ENCODE measurements at places on chromosomes 6 and 20.

DNA sequence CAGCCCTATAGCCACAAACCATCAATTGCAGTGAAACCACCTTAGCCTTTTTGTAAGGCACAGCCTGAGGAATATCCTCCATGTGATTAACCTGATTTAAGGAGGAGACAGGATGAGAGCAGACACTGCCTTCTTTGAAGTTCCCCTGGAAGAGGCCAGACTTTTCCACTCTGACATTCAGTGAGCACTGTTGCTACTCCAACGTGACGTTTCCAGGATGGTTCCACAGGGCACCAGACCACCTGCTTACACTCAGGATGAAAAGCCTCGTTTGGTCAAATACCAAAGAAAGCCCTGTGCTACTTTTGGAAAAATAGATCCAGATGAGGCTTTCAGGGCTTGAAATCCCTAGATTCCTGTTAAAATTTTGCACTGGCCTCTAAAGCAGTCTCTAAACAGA is 1102.1 kb upstream of the FLRT3 start:
- no peak for DNase-seq

DNA sequence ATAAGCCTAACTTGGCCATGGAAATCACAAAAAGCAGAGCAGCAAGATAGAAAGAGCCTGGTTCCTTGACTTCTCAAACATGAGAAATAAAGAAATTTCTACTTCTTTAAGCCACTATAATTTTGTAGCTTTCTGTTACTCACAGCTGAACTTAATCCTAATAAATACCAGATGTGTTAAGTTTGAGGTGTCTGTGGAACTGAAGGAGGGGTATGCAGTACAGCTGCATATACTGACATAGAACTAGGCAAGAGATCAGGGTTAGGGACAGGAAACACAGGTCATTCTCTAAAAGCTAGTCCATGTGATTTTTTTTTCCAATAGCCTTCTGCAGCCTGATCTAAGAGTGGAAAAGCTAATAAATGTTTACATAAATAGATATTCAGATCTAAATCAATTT is 123.9 kb downstream of the COL12A1 start:
- DNase-seq = no peak

GRCh38 chr6:4806337-4806725 is 30.1 kb downstream of the CDYL start:
- DNase-seq = no peak

- no peak for DNase-seq
Observed at GRCh38 chr6:150711061-150711460, 111.4 kb downstream of the PLEKHG1 start.

DNA sequence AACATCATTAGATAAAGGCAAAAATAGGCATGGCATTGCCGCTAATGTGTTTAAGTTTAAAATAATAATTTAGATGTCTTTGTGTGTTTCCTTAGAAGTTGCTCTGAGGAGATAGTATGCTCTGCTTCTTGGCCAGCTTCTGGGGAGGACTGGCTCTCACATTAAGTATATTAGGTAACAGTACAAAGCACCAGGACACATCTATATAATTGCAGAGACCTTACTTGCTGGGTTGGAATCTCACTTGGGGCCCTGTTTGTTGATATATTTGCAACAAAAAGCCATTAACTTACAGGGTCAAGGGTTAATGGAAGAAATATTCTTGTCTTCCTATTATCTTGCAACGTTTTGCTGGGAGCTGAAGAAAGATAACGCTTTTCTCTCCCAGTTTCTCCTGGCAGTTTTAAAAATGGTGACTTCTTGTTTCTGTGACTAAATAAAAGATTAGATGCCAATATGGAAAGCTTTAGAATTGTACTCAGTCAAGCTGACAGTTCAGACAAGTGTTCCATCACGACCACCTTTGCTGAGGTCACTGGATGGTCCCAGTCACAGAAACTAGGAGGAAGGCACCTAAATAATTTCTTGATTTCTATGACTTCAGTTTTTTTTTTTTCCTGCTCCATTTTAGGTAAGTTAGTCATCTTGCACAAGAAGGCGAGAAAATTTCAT is 462.3 kb upstream of the FLRT3 start:
- no peak for DNase-seq

DNA sequence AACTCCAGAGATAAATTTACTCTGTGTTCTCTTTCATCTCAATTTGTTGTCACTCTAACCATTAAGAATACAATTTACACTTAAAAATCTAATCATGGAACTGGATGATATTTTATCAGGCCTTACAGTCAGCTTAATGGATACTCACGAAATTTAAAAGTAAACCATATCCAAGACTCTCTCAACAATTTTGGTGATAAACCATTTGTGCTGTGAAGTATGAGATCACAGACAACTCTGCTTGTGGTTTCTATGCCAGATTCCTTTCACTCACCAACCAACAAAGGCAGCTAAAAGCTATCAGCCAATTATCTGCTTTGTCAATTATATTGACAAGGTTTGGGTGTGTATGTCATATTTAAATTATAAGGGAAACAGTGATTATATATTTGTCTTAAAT is 155.8 kb downstream of the TRDN start:
- DNase-seq = no peak

DNA sequence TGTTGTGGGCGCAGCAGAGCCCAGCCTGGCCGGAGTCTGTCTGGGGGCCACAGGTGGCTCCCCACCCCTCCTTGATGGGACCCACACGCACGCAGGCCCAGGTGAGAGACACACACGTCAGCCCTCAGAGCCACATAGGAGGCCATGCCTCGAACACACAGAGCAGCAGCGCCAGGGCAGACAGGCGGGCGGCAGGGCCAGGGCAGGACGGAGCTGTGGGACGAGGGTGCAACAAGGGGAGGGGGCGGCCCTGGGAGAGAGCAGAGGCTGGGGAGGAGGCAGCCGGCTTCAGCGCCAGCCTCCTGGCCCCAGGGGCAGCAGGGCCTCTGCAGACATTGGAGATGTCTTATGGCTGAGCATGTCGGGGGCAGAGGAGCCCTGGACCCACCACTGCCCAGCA is 42.5 kb downstream of the KCNQ2 start:
- no peak for DNase-seq

- DNase-seq = no peak
Observed at GRCh38 chr6:166739976-166740318, 112.9 kb upstream of the RPS6KA2 start.

DNA sequence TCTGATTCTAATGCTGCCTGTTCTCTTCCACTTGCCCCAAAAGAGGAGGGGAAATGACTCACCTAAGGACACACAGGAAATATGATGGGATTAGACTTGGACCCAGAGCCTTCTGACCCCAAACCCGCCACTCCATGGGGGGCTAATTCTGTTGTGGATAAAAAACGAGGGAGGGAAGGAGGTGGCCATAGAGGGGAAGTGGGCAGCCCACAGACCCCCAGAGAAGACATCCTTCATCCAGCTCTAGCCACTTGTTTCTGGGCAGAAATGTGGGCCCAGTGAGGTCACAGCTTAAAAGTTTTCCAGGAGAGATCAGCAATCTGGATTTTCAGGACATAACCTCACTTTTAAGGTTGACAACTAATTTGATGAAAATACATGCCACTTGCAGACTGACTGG is 202.1 kb downstream of the ANKRD60 start:
- no peak for DNase-seq

DNA sequence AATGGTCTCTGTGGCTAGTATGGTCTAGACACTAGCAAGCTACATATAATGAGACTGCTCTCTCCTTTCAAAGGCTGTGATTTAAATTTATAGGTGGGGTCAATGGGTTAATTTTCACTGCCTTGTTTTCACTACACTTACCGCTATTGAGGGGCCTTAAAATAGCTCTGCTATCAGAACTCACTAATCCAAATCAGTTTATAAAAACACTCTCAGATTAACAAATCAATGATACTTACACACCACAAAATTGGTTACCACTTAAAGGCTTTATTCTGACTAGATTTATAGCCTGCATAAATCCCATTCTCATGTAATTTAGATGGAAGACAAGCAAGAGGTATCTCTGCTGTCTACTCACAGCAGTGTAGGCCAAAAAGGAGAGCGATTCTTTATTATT is 313.0 kb upstream of the AGPAT4 start:
- DNase-seq = no peak

DNA sequence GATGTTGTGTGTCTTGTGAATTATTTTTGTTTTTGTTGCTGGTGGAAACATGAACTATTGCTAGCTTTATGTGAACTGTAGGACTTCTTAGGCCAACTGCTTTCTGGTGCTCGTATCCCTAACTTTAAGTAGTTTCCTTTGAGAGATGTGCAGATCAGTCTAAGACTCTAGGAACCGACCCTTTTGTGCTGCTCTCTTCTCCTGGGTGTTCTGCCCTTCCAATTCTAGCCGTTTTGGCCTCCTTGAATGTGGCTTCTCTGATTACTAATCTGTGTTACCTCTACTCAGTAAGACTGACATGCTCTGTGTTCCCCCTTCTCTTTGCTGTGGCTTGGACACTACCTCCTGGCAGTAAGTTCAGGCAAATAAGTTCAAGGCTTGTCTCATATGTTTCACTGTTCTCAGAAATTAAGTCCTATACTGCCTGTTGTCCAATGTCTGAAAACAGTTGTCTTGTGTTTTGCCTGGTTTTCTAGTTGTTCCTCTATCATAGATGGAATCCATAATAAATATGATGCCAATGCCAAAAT is 58.0 kb downstream of the FOXO3 start:
- no peak for DNase-seq

GRCh38 chr6:2677080-2677593 is 73.6 kb downstream of the MYLK4 start:
- DNase-seq = no peak

DNA sequence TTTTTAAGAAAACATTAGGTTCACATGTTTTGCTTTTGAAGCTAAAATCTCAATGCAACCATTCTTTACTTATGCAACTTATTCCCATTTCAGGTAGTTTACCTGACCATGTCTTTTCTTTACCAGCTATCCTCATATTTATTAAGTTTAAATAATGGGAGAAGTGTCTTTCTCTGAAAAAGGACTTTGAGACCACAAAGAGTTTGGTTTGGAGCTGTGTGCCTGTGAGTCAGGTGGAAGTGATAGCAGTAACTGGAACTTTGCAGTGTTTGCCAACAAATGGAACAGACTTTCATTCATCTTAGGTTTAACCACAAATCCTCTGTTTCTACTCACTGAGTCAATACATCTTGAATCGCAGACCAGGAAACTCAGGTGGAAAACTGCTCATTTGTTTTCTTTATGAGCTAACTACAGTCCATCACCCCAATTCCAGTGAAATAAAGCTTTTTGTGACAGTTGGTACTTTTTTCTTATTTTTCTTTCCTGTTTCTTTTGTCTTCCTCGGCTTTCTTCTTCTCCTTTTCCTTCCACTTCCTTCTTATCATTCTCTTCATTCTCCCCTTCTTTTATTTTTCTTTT is 148.3 kb upstream of the RIN2 start:
- no peak for DNase-seq

All from stimulated activated CD4-positive, alpha-beta T cell treated with anti-CD3 and anti-CD28 coated beads, Interleukin-4, amount 100 ng/mL, for 4 hours (primary cell).